ENCODE measurements at places on chromosomes 11 and 22. TPM values are rescaled to one million over a fixed set of nuclear protein-coding genes. Genes with fewer than 3 reads are reported as not detected.

Gene ARHGAP8
- polyA plus RNA-seq, result 2.5 TPM

Gene GRIK4
- 2.4 TPM for polyA plus RNA-seq

Gene KIRREL3
- polyA plus RNA-seq, result 52.5 TPM

Gene PLEKHB1
- 941 TPM for polyA plus RNA-seq

Gene NPAT
- polyA plus RNA-seq, result 5.9 TPM

Gene SYVN1
- 35.4 TPM for polyA plus RNA-seq

Gene COPB1
- 23.1 TPM for polyA plus RNA-seq

Gene MGAT3
- polyA plus RNA-seq, result 19.3 TPM

Gene DBX1
- not detected for polyA plus RNA-seq

Gene MRPL48
- polyA plus RNA-seq, result 72.4 TPM

Gene UQCC3
- polyA plus RNA-seq, result 13.5 TPM

Data from brain (organoid and tissue), 16 donors.